ENCODE measurements at places on chromosomes 6 and 20.

- DNase-seq: no peak
Observed at GRCh38 chr6:53500095-53500494, 44.8 kb downstream of the GCLC start.

GRCh38 chr6:160178271-160178670 lies 56.7 kb downstream of the SLC22A1 start:
- DNase-seq: no peak

DNA sequence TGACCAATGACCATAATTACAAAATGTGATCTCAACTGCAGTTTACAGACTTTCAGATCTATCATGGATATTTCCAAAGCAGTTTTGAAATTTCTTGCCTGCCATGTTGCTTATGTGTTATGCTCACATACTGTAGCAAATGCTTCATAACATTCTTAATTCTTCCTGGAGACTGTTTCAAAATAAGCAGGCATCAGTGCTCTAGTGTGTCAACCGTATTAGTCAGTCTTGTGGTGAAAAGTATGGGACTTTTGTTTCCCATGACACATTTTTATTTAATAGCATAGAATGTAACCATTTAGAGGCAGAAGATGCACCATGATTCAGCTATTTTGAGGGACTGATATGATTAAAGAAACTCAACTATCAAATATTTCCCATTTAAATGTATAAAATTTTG lies 1.7 kb downstream of the POPDC3 start:
- no peak for DNase-seq

DNA sequence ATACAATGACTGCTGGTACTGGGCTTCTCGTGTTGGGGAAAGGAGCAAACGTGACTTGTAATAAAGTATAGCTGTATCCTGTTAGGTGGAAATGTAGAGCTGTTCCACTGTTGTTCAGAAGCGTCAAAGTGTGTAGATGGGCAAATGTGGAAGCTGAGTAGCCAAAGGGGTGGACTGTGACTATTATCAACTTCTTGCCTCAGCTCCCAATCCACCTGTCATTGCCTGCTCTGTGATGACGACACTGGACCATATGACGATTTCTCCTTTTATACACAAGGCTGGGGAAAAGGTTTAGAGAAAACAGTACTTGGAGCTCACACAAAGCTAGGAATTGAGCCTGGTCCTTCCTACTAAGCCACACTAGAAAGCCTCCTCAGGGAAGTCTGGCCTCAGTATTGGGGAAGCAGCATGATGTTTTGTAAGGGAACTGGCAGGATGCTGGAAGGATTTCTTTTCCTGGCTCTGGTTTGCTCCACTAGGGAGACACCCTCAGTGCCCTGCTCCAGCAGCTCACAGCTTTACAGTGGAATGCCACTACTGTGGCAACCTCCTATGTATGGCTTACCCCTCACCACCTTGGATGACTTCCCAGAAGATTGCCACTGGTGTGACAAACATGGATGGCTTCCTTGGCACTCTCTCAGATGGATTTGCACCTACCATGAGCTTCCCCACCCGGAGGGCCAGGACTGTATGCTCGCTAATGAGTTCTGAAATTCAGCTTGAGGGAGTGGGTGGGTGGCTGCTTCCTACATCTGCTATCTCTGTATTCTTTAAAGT lies 20.0 kb downstream of the CD164 start:
- no peak for DNase-seq

GRCh38 chr20:45111799-45112471 lies 3.0 kb downstream of the WFDC5 start:
- DNase-seq: no peak
